ENCODE measurements at places on chromosomes 5 and 9.
A peak's percentile ranks its signal among the peaks of the same experiment; 100 is the strongest.

DNA sequence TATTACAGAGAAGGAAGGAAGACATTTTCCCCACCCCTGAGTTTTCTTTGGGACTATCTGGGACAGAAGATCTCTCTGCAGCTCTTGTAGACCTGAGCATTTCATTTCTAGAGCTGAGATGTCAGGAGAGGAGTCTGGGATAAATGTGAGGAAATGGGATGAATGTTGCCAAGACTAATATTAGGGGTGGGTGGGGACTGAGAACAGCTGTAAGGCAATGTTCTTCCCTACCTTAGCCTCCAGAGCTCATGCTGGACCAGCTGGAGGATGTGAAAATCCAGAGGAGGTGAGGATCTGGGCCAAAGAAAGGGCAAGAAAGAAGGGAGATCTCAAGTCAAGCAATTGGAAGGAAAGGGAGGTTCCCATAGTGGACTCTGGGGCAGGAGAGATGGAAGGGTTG, 23.1 kb upstream of the FOXD1 start:
- no peak for DNase-seq

DNA sequence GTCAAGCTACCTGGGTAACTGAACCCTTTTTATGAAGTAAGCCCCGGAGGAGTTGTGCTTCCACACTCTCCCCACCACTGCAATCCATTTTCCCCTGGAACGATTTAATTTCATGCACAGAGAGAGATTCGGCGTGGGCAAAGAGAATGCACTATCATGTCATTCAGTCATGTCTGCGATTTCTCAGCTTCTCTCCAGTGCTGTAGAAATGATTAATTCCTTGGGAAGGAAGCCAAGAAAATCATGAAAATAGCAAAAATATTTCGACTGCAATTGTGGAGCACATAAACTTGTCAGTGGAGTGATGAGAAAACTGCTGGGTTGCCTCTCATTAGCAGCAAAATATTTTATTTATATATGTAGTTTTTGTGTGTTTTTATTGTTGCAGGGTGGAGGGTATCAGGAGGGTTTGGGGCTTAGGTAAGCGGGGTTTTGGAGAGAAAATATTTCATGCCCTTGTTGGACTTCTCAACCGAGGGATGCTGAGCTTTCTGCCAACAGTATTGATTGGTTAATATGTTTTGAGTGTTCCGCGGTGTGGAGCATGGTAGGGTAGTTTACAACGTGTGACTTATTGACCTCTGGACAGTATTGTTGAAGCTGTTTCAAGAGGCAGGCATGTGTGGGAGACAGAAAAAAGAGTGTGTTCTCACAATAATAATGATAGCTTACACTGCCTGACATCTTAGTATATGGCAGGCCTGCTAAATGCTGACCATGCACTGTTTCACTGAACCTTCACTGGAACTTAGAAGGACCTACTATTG, 69.3 kb downstream of the SGCD start:
- no peak for DNase-seq

DNA sequence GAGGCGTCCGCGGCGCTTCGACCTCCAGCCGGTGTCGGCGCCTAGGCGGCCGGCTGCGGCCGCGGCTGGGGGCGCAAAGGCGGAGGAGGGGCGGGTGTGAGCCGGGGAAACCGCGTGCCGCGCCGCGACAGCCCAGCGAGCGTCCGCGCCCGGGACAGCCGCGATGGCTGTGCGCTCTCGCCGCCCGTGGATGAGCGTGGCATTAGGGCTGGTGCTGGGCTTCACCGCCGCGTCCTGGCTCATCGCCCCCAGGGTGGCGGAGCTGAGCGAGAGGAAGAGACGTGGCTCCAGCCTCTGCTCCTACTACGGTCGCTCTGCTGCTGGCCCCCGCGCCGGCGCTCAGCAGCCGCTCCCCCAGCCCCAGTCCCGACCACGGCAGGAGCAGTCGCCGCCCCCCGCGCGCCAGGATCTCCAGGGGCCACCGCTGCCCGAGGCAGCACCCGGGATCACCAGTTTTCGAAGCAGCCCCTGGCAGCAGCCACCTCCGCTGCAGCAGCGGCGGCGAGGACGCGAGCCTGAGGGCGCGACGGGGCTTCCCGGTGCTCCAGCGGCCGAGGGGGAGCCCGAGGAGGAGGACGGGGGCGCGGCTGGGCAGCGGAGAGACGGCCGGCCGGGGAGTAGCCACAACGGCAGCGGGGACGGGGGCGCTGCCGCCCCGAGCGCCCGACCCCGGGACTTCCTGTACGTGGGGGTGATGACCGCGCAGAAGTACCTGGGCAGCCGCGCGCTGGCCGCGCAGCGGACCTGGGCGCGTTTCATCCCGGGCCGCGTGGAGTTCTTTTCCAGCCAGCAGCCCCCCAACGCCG, 605 bp downstream of the CHSY3 start:
- DNase-seq = no peak

- no peak for DNase-seq
These were observed 24.7 kb upstream of the IFNE start for GRCh38 chr9:21506626-21507482.

GRCh38 chr5:77882670-77883257, 106.6 kb upstream of the TBCA start:
- DNase-seq = peak; percentile 17

GRCh38 chr9:87160148-87161102, 213.1 kb upstream of the GAS1 start:
- DNase-seq = no peak

DNA sequence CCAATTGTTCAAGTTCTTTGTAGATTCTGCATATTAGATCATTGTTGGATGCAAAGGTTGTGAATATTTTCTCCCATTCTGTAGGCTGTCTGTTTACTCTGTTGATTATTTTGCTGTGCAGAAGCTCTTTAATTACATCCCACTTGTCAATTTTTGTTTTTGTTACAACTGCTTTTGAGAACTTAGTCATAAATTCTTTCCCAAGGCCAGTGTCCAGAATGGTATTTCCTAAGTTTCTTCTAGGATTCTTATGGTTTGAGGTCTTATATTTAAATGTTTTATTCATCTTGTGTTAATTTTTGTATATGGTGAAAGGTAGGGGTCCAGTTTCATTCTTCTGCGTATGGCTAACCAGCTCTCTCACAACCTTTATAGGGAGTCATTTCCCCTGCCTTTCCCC, 116.5 kb downstream of the CPLANE1 start:
- no peak for DNase-seq

DNA sequence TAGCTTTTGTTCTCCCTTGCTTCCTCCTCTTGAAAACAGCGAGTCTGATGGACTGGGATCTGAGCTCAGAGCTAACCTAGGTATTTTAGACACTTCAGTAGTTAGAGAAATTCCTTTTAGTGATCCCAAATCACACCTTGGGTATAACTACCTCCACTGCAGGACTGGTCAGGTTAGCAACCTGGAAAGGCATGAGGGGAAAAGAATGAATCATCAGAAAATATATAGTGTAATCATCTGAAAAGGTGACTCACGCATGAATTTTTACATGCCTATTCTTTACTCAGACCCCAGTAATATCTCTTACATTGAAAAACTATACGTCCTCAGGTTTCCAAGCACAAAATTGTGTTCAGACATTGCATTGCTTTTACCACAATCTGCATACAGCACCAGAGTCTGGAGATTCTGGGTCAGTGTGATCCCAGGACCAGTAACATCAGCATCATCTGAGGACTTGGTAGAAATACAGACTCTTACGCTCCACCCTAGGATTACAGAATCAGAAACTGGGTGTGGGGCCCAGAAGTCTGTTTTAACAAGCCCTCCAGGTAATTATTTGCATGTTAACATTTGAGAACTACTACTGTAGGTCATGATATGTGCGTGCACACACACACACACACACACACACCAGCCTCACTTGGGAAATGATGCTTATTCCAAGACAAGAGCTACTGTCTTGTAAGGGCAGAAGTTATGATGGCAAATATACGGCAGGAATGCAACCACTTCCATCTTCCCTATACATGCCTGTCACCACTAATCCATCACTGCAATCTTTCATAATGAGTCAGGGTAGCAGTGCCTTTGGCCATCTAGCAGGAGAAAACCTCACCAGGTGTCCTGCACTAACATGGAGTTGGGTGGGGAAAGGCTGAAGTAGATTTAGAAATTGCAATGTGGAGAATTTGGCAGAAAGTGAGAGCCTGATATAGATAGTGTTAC, 271.6 kb upstream of the MAP3K1 start:
- DNase-seq = no peak

DNA sequence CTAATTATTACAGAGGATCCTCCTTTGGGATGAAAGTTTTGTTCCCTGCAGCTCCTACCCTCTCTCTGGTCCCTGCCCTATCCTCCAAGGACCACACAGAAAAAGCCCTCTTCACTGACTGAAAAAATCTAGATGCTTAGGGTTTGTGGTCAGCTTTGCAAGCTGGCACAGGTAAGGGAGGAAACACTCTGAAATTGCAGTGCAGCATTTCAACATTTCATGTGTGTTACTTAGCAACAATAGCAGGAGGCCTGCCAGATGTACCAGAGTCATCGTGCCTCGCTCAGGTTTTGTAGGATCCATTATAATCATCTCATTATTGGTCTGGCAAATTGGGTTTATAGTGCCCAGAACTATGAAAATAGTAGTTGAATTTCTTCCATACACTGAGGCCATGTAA, 109.5 kb downstream of the PALM2AKAP2 start:
- DNase-seq = no peak

DNA sequence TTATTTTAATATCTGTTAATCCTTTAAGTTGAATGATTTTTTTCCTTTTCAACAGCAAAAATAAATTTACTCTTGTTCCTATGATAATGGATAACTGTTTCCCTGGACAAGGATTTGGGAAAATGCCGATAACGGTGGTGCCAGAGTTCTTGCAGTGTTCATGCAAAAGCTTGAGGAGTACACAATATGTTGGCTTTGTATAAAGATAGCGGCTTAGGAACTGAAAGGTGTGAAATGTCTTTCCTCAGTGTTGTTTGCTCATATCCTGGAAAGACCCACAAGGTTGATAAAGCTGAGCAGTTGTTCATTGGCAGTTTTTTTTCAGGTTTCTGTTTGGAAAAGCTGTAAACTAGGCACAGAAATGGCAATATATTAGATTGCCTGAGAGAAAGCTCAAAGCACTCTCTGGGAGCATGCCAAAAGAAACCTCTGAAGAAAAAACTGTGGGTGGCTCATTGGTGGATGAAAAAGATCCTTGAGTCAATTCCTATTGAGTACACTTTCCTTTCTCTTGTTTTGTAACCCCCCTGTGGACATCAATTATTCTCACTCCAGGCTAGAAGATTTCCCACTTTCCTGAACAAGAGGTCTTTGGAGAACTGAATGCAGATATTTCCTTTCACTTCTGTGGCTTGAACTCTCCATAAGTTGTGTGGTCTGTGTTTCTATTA, 117.2 kb upstream of the RGMB start:
- no peak for DNase-seq

- DNase-seq = no peak
These were observed 114.5 kb upstream of the GPR151 start for GRCh38 chr5:146630472-146630871.

DNA sequence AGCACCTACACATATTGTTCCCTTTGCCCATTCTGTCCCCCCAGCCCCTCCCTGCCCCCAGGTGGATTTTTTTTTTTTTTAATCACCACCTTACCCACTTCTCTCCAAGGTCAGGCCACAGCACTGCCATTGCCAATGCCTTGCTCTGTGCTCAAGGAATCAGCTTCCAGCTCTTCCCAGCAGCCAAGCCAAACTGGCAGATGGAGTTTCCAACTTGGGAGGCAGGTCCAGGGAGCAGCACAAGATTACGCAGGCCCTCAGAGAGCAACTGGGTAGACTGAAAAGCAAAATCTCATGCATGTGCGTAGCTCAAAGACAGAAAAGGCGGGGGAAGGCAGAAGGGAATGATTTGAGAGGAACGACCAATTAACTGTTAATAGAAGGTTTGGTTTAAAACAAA, 15.1 kb downstream of the GRHPR start:
- DNase-seq = no peak

DNA sequence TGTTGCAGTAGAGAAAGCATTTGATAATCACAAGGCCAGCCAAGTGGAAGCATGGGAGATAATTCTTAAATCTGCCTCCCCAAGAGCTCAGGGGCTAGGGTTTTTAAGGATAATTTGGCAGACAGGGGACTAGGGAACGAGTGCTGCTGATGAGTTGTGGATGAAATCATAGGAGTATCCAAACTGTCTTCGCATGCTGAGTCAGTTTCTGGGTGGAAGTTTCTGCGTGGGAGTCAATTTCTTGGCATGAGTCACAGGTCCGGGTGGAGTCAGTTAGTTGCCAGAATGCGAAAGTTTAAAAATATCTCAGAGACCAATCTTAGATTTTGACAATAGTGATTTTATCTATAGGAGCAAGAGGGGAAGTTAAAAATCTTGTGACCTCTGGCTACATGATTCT, 112.6 kb downstream of the TMC1 start:
- DNase-seq = no peak

GRCh38 chr5:56106837-56107236, 112.1 kb upstream of the IL6ST start:
- no peak for DNase-seq

All from stimulated activated CD4-positive, alpha-beta T cell treated with anti-CD3 and anti-CD28 coated beads, Interleukin-15, amount 100 ng/mL, for 48 hours (primary cell).